SK-N-DZ (cell line): ENCODE measurements at places on chromosomes 12 and 14.
A peak's percentile ranks its signal among the peaks of the same experiment; 100 is the strongest.

DNA sequence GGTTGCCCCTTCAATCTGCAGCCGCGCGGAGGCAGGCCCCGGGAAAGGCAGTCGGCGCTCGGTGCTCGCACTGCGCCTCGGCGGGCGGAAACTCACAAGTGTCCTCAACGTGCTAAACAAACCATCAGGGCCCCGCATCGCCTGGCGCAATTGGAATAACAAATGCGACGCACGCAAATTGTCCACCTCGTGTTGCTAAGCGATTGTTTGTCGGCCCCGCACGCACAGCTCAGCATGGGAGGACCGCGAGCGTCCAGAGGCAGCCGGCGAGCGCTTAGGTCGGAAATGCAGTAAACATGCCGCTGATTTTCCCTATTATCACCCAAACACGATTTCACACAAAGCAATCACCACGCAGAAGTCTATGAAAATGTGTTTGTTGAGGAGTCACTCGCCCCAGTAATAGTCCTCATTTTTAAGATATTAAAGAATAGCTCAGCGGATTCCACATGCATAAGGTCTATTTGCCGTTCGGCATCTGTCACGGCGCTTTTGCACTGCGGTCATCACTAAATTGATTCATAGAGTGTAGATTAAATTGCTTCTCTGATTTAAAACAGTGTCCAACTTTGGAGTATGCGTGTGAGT is 3.2 kb upstream of the GSC start:
- DNase-seq: no peak

DNA sequence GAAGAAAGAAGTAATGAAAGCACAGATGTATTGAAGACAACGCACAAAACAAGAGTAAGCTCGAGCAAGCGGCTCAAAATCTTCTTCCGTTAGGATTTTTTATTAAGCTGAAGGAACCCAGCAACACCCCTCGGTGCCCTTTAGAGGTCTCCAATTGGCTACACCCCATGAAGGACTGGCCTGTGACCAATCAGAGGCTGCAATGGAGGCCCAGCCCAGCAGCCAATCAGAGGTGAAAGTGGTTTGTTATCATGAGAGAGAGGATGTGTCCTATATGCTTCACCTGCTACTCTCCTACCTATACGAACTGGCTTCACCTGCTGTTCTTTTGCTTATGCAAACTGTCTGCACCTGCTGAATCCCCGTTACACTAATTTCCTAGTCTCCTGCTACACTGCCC is 358.8 kb downstream of the C12orf50 start:
- DNase-seq: no peak

- peak; percentile 85 for DNase-seq
Observed at GRCh38 chr12:52020539-52021336, 14.0 kb downstream of the TAMALIN start.

DNA sequence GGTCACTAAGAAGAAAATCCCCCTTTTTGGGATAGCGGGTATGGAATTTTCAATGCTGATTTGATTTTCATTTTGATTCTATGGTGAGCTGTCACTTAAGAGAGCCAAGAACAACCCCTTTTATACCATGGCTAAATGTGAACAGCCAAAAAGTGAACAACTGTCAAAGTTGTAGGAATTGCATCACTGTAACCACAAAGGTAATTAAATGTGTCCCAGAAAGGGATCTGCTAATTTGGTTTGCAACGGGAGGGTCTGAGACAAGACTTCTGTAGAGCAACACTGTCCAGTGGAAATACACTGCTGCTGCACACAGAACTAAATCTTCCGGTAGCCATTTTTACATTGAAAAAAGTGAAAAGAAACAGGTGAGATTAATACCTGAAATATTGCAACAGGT is 14.6 kb downstream of the CHST11 start:
- DNase-seq: no peak

DNA sequence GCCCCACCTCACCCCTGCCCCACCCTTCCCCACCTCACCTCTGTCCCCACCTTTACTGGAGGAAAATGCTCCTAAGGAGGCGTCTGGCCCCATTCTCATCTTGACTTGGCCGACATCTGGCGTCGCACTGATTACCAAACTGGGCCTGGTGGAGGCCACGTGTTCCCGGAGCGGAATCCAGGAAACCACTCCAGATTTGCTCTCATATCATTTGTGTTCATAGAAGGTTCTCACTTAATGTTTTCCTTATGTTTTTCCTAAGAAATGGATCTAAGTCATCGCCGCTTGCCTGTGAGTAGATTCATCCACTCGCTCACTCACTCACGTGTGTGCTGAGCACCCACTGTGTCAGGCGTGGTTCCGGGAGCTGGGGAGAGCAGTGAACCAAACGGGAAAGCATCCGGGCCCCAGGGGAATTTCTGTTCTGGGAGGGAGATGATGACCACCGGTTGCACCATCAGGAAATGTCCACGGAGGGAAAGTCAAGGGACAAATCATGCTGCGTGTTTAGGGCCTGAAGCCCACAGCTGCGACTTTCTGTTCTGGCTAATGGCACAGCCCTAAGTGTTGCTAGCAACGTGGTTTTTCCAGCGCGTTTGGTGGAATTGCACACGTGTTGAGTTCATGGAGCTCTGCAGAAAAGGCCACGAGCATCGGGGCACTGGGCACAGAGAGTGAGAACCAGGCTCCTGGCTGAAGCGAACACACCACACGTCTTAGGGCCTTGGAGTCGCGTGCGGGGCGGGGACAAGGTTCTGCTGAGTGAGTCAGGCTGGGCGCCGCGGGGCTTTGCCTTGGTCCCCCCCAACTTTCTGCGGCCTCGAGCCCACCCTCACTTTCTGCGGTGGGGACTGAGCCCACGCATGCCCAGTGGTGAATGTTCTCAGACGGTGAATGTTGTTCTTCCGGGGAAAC is 57.7 kb downstream of the ADGRD1 start:
- DNase-seq: no peak

- DNase-seq: no peak
Observed at GRCh38 chr12:121087467-121088194, 45.0 kb upstream of the P2RX7 start.

GRCh38 chr14:98966475-98967162 is 305.4 kb downstream of the BCL11B start:
- DNase-seq: no peak

- DNase-seq: no peak
Observed at GRCh38 chr12:25659621-25660020, 106.5 kb upstream of the LMNTD1 start.

- no peak for DNase-seq
Observed at GRCh38 chr12:68263366-68263765, 10.0 kb upstream of the IL22 start.

DNA sequence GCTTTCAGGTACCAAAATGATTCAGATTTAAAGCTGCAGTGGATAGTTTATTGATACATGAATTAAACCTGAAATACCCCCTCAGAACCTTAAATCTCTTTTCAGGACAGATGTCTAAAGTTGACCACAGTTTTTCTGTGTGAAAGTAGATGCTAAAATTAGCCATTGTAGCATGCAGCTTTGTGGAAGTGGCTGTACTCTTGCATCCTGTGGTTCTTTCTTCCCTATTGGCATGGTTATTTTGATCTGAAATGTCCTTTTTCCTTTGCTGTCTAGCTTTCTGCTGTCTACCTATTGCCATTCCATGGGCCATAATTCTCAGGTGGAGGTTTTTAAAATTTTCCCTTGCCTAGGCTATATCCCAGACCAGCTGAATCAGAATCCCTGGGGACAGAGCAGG is 455.6 kb downstream of the ZFP36L1 start:
- DNase-seq: no peak

GRCh38 chr14:101838476-101838875 is 77.0 kb downstream of the PPP2R5C start:
- no peak for DNase-seq

DNA sequence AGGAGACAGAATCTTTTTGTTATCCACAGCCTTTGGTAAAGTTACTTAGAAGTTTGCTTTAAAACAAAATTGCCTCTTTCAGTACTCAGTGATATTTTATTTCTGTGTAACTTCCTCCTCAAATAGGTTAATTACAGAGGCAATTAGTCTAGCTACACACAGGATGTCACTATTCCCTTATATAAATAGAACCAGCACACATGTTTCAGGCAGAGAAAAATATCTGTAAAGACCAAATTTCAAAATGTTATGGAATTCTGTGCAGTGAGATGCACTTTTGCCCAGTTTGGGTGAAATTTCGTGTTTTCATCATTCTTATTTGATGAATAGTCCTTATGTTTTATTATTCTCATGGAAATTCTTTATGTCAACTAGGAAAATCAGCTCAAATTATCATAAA is 410.6 kb upstream of the SOX5 start:
- DNase-seq: no peak

DNA sequence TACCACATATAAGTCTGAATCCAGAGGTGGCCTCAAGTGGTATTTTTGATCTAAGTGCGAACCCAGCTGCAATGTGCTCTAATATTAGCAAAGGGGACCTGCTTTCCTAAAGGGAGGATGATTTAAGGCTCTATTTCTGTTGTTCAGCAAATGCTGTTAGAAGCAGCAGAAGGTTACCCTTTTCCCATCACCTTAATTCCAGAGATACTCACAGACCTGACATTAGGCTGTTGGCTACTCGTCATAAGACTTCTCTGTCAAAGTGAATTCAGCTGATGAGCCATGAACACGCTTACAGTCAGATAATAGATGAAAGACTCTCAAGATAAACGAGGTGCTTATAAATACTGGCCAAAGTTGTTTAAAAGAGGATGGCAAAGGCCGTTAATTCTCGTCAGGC is 308.7 kb upstream of the DDHD1 start:
- DNase-seq: no peak

DNA sequence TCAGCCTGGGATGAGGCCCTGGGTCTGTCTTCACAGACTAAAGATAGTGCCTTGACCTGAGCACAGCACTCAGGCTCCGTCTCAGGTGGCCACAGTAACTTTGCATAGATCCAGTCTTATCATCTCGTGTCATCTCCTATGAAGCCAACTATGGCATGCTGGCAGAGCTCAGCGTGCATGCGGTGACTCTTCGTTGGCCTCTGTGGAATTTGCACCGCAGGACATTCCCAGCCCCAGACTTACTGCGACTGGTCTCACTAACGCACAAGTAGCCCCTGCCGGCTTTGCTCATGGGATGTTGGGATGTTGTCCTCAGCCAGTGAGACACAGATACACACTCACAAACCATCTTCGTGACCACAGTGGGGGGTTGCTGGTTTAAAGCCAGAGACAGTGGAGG is 199.6 kb downstream of the CHST11 start:
- DNase-seq: no peak

GRCh38 chr14:53226553-53226952 is 73.4 kb upstream of the DDHD1 start:
- DNase-seq: no peak

- no peak for DNase-seq
Observed at GRCh38 chr14:64721391-64721791, 17.2 kb downstream of the PLEKHG3 start.

DNA sequence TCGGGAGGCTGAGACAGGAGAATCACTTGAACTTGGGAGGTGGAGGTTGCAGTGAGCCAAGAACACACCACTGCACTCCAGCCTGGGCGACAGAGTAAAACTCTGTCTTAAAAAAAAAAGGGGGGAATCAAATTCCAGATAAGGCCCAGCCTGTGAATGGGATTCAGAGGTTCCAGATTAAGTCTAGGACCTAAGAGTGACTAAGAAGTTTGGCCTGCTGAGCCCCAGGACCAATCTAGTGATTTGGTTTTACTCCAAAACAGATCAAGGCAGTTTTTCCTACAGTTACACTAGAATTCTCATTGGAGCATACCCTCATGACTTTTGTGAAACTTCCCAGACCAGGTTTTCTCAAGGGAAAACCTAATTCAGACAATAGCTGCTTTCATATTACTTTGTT is 22.8 kb downstream of the EXOC5 start:
- DNase-seq: no peak

GRCh38 chr12:53231921-53232645 is at the start of gene RARG:
Gene RARG, minus strand, starts transcription at chr12:53232209. Its CDS starts 4,664 bp downstream, at chr12:53227545.
- no peak for DNase-seq

GRCh38 chr12:6062757-6063735 is 61.4 kb downstream of the VWF start:
- peak; percentile 81 for DNase-seq

DNA sequence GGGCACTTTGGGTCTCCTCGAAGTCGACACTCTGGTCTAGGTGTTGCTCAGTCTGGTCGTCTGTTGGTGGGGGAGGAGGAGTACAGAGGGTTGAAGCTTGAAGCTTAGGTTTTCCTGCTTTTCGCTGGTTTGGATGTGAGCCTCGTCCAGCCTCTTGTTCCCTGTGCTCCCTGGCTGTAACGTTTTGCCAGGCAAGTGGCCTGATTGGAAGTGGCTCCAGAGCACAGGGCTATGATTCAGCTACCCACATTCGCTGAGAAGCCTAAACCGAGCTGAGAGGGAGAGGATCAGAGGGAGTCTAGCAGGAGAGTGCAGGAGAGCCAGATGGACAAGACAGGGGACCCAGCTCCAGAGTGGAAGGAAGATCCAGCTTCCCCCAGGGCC is 6.1 kb downstream of the HOXC10 start:
- no peak for DNase-seq

- DNase-seq: no peak
Observed at GRCh38 chr12:65740506-65740872, 83.8 kb upstream of the HMGA2 start.

DNA sequence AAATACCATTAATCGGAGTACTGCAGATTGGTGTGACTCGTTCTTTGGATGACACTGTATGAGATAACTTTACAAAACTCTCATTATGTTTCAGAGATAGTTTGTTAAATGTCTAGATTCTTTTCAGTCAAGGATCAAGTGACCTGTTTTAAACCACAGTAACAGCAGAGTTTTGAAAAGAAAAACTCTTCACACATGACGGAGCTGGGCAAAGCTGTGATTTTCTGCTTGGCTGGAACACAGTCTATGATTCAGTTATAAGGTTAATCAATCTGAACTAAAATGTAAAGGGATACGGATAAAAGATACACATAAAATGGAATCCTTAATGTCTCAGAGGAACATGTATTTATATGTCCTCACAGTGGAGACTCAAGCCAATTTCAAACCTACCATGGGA is 573.2 kb downstream of the PRKD1 start:
- DNase-seq: no peak

- DNase-seq: no peak
Observed at GRCh38 chr12:66393890-66394289, 91.6 kb downstream of the HELB start.

- no peak for DNase-seq
Observed at GRCh38 chr14:79197516-79197915, 1013.8 kb downstream of the DIO2 start.

GRCh38 chr12:2806700-2807099 is 5.8 kb upstream of the ITFG2 start:
- no peak for DNase-seq

DNA sequence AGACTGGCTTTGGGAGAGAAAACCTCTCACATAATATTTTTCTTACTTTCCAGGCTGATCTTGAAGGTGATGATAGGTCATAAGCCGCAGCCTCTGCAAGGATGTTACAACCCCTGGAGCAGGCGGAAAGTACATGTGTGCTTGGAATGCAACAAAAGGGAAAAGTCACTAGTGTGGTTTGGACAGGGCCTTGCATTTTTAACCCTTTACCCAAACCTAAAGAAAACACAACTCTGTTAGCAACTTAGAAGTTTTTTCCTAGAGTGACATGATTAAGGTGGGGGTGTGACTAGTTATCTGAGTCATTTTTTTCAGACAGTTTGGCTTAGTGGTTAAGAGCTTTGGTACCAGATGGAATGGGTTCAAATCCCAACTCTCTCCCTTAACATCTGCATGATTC is 97.0 kb downstream of the TMEM30B start:
- no peak for DNase-seq
